SJCRH30 (cell line): ENCODE measurements at places on chromosomes 4 and X.

GRCh38 chr4:43607827-43608461, 715.4 kb downstream of the GRXCR1 start:
- DNase-seq, result no peak

DNA sequence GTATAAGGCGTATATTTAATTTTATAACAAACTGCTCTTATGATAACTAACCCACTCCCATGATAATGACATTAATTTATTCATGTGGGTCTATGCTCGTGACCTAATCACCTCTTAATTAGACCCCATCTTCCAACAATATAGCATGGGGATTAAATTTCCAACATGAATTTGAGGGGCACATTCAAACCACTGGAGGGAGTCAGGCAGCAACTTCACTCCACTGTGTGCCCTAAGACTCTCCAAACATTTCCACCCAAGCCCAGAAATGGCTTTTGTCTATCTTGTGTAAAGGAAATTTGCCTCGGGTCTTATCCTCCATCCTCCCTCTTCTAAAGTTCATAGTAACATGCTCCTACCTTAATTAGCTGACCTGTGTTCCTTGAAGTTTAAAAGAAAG, 616.1 kb upstream of the CPEB2 start:
- DNase-seq, result no peak

DNA sequence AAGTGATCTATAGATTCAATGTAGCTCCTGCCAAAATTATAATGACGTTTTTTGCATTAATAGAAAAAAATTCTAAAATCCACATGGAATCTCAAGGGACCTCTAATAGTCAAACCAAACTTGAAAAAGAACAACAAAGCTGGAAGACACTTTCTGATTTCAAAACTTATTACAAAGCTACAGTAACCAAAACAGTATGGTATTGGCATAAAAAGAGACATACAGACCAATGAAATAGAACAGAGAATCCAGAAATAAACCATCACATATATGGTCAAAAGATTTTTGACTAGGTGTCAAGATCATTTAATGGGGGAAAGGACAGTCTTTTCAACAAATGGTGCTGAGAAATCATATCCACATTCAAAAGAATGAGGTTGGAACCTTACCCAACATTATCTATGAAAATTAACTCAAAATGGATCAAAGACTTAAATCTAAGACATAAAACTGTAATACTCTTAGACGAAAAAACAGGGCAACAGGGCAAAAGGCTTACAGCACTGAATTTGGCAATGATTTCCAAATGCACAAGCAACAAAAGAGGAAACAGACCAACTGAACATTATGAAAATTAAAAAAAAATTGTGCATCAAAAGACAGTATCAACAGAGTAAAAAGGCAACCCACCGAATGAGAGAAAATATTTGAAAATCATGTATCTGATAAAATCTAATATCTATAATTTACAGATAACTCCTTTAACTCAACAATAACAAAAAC, 3.9 kb downstream of the FBXO8 start:
- DNase-seq, result no peak

- peak; percentile 38 for DNase-seq
Observed at GRCh38 chr4:84644087-84644486, 61.2 kb downstream of the CDS1 start.

- DNase-seq, result peak; percentile 8
Observed at GRCh38 chr4:105352826-105353225, 121.0 kb downstream of the PPA2 start.

GRCh38 chr4:8728536-8729407, 136.2 kb downstream of the CPZ start:
- DNase-seq, result no peak

DNA sequence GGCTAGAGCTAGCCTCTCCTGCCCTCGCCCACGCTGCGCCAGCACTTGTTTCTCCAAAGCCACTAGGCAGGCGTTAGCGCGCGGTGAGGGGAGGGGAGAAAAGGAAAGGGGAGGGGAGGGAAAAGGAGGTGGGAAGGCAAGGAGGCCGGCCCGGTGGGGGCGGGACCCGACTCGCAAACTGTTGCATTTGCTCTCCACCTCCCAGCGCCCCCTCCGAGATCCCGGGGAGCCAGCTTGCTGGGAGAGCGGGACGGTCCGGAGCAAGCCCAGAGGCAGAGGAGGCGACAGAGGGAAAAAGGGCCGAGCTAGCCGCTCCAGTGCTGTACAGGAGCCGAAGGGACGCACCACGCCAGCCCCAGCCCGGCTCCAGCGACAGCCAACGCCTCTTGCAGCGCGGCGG, at the start of gene AR:
Gene AR, plus strand, starts transcription at position 204 of the 400 bp plus-strand sequence. CDS start 1,126 bp downstream, outside the sequence.
- peak; percentile 90 for DNase-seq

GRCh38 chrX:19964017-19964710, 26.7 kb downstream of the BCLAF3 start:
- DNase-seq, result no peak

GRCh38 chr4:77039796-77040195, 36.0 kb downstream of the CCNI start:
- no peak for DNase-seq

- no peak for DNase-seq
Observed at GRCh38 chrX:12011075-12011474, 127.2 kb upstream of the FRMPD4 start.

DNA sequence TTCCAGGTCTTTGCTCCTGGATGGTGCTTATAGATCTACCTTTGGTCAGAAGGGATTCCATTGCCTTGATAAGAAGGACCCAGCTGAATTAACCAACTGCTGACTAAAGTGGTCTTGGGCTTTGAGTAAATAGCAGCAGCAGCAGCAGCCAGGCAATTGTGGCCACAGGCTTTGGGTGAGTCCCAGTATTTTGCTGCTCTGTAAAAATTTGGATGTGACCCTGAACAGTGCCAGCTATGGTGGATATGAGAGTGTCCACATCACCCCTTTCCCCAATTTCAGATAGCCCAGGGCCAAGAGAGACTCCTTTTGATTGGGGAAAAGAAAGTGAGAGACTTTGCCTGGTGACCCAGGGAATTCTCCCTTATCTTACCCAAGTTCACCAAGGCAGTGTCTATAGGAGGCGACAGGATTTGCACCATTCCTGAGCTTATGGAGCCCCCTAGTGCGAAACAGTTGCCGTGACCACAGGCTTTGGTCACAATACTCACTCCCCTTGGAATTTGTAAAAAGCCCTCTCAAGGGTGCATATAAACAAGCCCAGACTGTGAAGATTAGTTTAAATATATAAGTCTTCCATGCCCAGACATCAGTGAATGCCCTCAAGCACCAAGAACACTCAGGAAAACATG, 518.0 kb downstream of the TMA16 start:
- DNase-seq, result peak; percentile 60

DNA sequence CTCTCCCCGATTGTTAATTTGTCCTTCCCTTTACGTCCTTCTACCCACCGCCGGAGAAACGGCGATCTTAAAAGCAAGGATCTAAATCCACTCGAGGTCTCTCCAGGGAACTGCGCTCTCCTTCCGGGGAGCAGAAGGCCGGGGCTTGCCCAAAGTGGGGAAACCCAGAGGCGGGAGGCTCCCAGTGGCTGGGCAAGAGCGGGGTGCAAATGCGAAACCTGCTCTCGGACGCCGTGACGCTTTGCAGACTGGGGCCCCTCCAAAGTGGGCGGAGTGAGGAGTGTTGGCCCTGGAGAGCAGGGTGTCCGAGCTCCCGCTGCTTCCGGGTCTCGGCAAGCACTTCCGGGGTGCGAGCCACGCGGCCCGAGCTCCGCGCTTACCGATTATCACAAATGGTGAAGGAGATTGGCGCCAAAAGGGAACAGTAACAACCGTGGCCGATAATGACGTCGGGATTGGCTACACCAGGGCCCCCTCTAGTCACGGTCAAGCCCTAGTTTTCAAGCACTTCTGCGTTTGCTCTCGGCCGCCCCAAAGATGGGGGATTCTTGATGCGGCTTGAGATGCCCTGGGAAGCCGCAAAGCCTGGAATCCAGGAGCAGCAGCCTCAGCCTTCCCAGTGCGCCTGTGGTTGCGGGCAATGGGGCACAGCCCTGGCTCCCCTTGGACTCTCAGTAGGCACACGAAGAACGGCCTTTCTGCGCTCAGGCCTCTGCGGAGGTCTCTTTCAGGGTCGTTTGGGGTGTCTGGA, 29.0 kb downstream of the HAND2 start:
- DNase-seq, result no peak

DNA sequence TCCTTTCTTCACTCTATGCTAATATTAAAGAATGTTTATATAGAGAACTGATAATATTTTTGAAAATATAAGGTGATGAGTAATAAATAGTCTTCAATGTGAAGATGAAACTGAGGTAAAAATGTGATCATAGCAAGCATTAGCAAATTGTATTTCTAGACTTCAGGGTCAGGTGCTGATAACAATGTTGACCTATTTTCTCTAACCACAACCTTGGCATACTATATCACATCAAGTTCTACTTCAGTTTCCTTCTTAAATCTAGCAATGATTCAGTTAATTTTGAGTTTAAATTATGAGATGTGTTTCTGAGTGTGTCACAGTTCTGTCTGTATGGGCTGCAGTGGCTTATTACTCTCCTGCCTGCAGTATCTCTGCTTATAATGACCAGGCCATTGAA, 209.4 kb downstream of the RAPGEF2 start:
- no peak for DNase-seq

DNA sequence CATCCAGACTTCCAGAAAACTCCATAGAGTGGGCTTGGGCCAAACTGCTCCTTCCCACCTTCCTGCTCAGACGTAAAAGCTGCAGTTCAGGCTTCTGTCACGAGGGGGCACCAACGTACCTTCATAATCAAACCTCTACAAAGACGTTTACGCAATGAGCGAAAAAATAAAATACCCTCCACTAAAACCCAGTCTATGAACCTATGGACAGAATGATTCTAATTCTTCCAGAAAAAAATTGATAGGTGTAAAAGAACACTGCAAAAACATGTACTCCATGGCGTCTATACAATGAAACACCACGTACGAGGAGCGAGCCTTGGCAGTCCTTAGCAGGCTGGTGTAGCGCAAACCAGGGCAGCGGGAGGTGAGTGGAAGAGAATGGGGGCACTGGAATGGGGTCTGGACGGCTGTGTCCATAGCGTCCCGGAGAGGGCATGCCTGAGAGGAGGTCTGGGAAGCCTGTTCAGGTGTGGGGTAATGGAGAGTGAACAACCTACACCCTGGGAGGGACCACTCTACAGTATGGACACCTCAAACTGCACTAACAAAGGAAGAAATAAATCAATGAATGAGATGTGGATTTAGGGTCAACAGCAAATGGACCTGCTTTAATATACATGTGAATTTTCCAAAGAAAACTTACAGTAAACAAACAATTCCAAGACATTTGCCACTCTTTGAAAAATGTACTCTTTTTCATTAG, 14.4 kb upstream of the RAB40A start:
- peak; percentile 71 for DNase-seq

DNA sequence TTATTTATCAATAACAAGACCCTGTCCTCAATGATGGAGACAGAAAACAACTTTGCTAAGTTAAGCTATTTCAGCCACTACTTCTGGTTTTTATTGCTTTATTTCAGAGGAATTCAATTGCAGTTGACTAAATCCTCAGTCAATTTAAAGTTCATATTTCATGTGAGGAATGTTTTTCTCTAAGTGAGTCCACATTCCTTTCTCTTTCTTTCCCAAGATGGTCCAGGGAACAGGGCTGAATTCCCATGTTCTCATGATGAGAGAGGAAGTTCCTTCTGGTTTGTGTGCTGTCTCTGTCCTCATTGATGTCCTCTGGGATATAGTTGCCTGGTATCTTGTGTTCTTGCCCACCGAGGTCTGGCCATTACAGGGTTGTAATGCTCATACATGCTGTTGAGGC, 117.2 kb downstream of the SLIT2 start:
- no peak for DNase-seq

GRCh38 chrX:27597508-27597907, 7.4 kb downstream of the DCAF8L2 start:
- no peak for DNase-seq

GRCh38 chr4:96691521-96691920, 851.6 kb downstream of the PDHA2 start:
- DNase-seq, result no peak

DNA sequence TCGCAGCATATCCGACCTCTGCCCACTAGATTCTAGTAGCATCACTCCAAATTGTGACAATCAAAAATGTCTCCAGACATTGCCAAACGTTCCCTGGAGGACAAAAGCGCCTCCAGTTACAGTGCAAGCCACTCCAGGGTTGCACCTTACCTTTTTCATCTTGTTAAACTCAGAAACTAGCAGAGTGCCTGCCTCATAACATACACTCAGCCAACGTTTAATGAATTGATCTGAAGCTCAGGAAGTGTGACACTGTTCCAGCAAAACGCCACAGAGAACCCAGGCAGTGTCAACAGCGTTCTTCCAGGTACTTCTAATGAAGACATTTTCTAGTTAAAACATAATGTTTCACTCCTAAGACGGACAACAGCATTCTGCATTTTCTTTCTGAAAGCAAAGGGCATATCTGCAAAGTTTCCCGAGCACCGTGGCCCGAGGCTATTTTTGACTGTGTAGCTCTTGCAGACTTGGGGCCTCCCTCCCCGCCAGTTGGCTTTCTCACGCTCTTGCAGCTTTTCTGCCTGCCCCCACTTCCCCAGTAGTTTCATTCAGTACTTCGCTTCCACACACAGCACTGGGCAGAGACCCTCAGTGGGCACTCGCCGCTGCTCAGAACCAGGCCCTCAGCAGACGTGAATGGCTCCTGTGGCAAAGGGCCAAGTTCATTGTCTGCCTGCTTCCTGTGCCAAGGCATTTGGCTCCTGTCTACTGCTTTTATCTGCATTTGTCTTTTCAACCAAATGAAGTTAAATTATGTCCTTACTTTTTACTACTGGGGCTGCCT, 133.4 kb upstream of the TTC29 start:
- DNase-seq, result no peak

- DNase-seq, result no peak
Observed at GRCh38 chr4:41572516-41572915, 34.6 kb downstream of the LIMCH1 start.

DNA sequence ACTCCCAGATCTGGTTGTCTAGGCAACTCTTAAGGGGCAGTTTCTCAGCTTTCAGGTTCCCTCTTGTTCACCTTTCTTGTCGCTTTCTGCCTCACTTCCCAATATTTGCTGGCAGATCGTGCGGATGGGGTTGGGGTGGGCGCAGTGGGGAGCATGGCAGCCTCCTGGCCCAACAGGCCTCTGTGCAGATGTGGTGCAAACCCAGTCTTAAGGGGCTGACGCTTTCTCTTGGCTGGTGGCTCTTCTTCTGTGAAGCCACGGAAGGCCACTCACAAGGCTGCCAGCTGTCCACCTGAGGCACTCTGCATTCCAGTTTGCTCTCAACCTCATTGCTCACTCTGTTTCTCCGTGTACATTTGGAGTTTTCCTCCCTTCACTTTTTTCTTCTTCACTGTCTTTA, 61.7 kb downstream of the NBDY start:
- no peak for DNase-seq

DNA sequence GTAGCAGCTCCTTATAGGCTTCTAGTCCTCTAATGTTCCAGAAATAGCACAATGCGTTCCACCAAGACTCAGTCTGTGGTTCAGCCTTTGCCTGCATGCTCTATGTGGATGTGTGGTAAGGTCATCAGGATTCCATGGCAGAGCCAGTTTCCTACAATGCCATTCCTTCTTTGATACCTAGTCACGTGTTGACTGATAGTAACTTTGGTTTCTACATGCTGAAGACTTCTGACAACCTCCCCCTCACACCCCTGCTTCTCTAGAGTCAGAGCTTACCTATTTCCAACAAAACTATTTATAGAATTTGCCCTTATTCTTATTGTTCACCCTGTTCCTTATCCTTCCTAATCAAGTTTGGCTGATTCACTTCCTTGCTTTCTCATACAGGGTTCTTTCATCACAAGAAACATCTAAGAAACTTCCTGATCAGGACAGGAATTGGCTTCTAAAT, 81.1 kb downstream of the CT47B1 start:
- no peak for DNase-seq
